ENCODE measurements at places on chromosomes 3 and 15. TPM values are rescaled to one million over a fixed set of nuclear protein-coding genes. Genes with fewer than 3 reads are reported as not detected.

- H3K27me3 ChIP-seq: no peaks in the 10 kb centered on the region
- no peak for DNase-seq
- H3K4me1 ChIP-seq: peaks cover 4% of the 10 kb centered on the region
- H3K4me3 ChIP-seq: no peak overlapping the region
- peaks cover 7% of the 10 kb centered on the region for H3K36me3 ChIP-seq
These were observed 19.3 kb upstream of the ANXA2 start for GRCh38 chr15:60417112-60417511.

DNA sequence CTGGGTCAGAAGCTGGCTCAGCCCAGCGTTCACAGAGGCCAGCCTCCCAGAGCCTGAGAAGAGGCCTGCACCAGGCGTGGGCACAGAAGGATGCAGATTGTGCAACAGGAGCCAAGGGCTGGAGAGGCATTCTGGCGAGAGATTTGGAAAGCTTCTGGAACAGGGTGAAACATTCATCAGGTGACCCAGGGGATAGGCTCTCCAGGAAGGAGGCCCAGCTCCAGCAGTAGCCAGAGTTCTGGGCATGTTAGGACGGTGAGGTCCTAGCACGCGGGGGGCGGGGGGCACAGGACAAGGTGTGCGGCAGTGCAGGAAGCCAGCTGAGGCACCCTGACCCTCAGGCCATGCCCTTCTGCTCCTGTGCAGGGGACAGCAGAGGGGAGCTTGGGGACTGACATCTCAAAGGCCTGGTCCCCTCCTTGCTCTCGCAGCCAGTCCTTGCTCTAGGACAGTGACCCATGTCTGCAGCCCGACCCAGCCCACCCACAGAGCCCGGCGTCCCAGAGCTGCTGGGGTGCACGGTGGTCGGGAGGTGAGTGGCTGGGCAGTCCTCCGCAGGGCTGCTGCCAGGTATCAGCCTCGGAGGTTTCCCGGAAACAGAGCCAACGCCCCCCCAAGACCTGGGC, 111.7 kb upstream of the KLF13 start:
- no peak overlapping the region for H3K4me3 ChIP-seq
- no peak for DNase-seq
- no peaks in the 10 kb centered on the region for H3K4me1 ChIP-seq
- peaks cover 65% of the 10 kb centered on the region for H3K27me3 ChIP-seq
- no peaks in the 10 kb centered on the region for H3K36me3 ChIP-seq
- H3K27ac ChIP-seq: no peak overlapping the region

DNA sequence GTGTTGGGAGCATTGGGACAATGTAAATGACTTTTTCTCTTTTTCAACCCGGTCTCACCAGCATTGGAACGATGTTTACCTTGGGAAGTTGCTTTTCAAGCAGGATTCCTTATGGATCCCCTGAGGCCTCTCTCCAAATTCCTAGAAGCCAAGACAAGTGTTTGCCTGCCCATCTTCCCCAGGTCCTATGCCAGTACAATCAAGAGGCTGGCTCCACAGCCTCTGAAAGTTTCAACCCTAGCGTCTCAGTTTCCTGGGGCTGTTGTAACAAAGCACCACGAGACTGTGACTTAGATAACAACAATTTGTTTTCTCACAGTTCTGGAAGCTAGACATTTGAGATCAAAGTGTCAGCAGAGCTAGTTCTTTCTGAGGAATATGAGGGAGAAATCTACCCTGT, 347.2 kb upstream of the UMPS start:
- no peaks in the 10 kb centered on the region for H3K4me1 ChIP-seq
- no peak for DNase-seq
- H3K4me3 ChIP-seq: no peak overlapping the region
- no peaks in the 10 kb centered on the region for H3K27me3 ChIP-seq

- no peaks in the 10 kb centered on the region for H3K27me3 ChIP-seq
- peak overlapping the region; percentile 84 for H3K27ac ChIP-seq
- no peaks in the 10 kb centered on the region for H3K36me3 ChIP-seq
- DNase-seq: no peak
These were observed 43.9 kb downstream of the MEIS2 start for GRCh38 chr15:37056177-37057121.

DNA sequence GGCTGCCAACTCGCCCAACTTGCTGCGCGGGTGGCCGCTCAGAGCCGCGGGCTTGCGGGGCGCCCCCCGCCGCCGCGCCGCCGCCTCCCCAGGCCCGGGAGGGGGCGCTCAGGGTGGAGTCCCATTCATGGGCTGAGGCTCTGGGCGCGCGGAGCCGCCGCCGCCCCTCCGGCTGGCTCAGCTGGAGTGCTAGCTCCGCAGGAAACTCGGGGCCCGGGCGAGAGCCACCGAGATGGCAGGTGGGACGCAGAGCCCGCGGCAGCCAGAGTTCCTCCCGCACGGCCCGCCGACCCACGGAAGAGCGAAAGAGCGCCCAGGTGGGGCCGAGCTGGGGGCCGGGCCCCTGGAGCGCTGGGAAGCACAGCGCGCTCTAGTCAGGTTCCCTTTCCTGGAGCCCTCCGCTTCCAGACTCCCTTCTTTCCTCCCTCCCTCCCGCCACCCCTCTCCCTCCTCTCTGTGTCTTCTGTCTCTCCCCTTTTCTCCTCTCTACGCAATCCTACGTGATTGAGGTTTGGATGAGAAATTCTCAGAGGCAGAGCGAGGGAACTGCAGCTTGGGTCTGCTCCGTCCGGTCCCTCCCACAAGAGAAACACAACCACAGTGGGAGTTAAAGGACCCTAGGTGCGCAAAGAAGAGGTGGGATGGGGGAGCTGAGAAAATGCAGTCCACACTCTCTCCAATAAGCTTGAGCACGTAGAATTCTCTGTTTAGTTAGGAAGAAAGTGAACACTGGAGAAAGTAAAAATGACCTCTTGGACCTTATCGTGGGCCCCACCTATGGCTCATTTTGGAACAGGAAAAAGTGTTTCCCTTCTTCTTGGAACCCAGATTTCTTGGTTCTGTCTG, 317.3 kb downstream of the FGF12 start:
- H3K4me1 ChIP-seq: peaks cover 8% of the 10 kb centered on the region
- no peaks in the 10 kb centered on the region for H3K36me3 ChIP-seq
- peaks cover 36% of the 10 kb centered on the region for H3K27me3 ChIP-seq
- H3K4me3 ChIP-seq: peak overlapping the region; percentile 91
- H3K27ac ChIP-seq: no peak overlapping the region

TMEM158 gene
- total RNA-seq: 0.34 TPM

TRPM1 gene
- not detected for total RNA-seq

SHF gene
- total RNA-seq: 26.8 TPM

- no peaks in the 10 kb centered on the region for H3K27me3 ChIP-seq
- H3K4me3 ChIP-seq: no peak overlapping the region
These were observed 332.5 kb upstream of the TPRG1 start for GRCh38 chr3:188839187-188839695.

GRCh38 chr15:62569460-62570404, 404.6 kb upstream of the C2CD4B start:
- DNase-seq: no peak
- no peak overlapping the region for H3K4me3 ChIP-seq
- no peaks in the 10 kb centered on the region for H3K27me3 ChIP-seq

CCR5 gene
- not detected for total RNA-seq

USP50 gene
- 1.6 TPM for total RNA-seq

DNA sequence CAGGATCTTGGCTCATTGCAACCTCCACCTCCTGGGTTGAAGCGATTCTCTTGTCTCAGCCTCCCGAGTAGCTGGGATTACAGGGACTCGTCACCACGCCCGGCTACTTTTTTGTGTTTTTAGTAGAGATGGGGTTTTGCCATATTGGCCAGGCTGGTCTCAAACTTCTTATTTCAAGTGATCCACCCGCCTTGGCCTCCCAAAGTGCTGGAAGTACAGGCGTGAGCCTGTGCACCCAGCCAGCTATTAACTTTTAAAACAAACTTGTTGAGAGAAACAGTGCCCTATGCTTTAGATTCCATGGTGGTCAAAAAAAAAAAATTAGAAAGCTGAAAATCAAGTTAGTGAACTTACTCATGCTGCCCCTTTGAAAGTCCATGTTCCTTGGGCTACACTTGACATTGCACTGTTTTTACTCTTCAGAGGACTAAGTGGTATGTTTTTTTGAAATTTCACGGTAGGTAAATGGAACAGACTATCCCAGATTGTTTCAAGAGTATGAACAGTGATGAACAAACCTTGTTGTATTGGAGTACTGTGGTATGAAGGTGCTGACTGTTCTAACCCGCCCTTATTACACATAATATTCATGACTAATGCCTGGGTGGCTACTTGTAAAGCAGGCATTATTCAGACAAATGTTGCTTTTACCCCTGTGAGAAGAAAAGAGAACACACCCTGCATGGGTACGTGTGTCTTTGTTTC, 206.9 kb downstream of the KLHL25 start:
- peaks cover 88% of the 10 kb centered on the region for H3K36me3 ChIP-seq
- H3K27ac ChIP-seq: no peak overlapping the region
- H3K27me3 ChIP-seq: no peaks in the 10 kb centered on the region
- H3K4me1 ChIP-seq: no peaks in the 10 kb centered on the region
- H3K4me3 ChIP-seq: no peak overlapping the region
- DNase-seq: no peak

GRCh38 chr15:93997071-93997658, 234.2 kb upstream of the MCTP2 start:
- DNase-seq: no peak
- H3K4me1 ChIP-seq: peaks cover 4% of the 10 kb centered on the region
- H3K27ac ChIP-seq: no peak overlapping the region
- no peak overlapping the region for H3K4me3 ChIP-seq
- peaks cover 4% of the 10 kb centered on the region for H3K27me3 ChIP-seq

CMTM8 gene
- total RNA-seq: 7.0 TPM

BFSP2 gene
- total RNA-seq: not detected

DNA sequence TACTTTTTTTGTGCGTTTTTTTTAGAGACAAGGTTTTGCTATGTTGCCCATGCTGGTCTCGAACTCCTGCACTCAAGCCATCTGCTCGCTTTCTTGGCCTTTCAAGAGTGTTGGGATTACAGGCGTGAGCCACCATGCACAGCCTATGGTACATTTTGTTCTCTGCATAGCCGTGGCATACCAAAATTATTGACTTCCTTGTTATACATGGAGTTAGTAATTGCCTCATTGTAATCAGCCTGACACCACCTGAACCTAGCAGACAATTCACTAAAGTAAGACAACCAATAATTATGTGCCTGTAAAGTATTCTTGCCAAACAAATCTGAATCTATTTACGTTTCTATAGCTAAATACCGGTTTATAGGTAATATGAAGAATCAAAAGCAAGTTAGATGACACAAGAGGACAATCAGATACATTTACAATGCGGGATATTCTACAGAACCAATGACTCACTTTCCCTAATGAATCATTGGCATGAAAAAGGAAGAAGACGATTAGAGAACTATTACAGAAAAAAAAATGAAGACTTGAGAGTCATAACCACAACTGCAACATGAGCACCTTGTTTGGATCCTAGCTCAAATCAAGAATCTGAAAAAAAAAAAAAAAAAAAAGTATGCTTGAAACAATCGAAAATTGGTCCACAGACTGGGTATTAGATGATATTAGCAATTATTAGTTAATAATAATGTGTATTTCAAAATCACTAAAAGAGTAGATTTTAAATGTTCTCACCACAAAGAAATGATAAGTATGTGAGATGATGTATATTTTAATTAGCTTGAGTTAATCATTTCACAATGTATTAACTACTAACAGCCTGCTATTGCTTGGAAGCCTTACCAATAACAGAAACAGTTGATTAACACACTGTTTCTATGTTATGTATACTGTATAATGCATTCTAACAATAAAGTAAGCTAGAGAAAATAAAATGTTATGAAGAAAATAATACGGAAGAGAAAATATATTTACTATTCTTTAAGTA, 7.1 kb downstream of the GUCA1C start:
- DNase-seq: no peak
- no peaks in the 10 kb centered on the region for H3K36me3 ChIP-seq
- no peaks in the 10 kb centered on the region for H3K27me3 ChIP-seq
- no peaks in the 10 kb centered on the region for H3K4me1 ChIP-seq

RAF1 gene
- total RNA-seq: 95.4 TPM

SLC12A8 gene
- total RNA-seq: 14.9 TPM

DNA sequence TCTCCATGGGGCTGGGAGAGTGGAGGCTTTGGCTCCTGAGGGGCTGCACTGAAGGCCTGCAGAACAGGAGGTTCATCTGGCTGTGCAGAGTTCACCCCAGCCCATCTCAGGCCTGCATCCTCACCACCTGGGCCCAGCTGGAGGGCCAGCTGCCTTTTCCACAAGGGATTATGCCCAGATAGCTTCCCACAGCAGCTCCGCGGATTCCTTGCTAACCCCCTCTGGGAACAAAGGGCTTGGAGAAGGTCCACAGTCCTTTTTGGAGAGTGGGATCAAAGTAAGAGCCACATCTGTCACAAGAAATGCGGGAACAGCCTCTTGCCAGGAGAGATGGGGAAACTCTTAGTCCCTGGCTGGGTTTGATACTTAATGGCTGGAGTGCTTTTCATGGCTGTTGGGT, 164.7 kb upstream of the RGMA start:
- H3K4me1 ChIP-seq: no peaks in the 10 kb centered on the region
- no peaks in the 10 kb centered on the region for H3K27me3 ChIP-seq
- DNase-seq: no peak
- H3K4me3 ChIP-seq: no peak overlapping the region
- H3K36me3 ChIP-seq: no peaks in the 10 kb centered on the region
- no peak overlapping the region for H3K27ac ChIP-seq

- no peak overlapping the region for H3K27ac ChIP-seq
- H3K4me3 ChIP-seq: no peak overlapping the region
- no peaks in the 10 kb centered on the region for H3K27me3 ChIP-seq
- no peaks in the 10 kb centered on the region for H3K4me1 ChIP-seq
- no peak for DNase-seq
These were observed 30.8 kb upstream of the MAP3K13 start for GRCh38 chr3:185332026-185332735.

SI gene
- total RNA-seq: not detected

NPAP1 gene
- total RNA-seq: 0.18 TPM

TUSC2 gene
- total RNA-seq: 29.3 TPM

DNA sequence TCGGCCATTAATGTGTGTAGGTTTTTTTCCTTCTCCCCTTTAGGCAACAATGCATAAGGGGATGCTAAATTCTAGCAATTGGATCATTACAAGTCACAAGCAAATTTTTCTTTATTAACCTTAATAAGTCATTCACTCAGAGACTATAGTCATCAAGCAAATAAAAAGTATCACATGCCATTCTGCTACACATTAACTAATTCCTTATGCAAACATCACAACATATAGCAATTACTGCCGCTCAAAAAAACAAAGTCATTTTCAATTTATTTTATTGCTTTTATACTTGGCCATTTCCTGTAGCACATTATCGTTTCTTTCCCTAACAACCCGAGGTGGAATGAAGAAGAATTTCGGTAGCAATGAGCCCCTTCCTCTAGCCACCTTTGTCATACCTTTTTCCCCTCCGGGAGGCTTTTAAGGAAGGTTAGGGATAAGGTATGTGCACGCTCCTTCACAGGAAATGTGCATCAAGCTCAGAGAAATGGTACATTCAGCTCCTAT, 421.2 kb downstream of the TIGIT start:
- no peaks in the 10 kb centered on the region for H3K4me1 ChIP-seq
- no peaks in the 10 kb centered on the region for H3K36me3 ChIP-seq
- DNase-seq: no peak
- H3K4me3 ChIP-seq: no peak overlapping the region
- H3K27ac ChIP-seq: no peak overlapping the region
- no peaks in the 10 kb centered on the region for H3K27me3 ChIP-seq

- H3K27me3 ChIP-seq: no peaks in the 10 kb centered on the region
- no peak for DNase-seq
- H3K4me3 ChIP-seq: no peak overlapping the region
- peak overlapping the region; percentile 68 for H3K27ac ChIP-seq
These were observed 50.6 kb upstream of the TBC1D23 start for GRCh38 chr3:100209948-100210771.

Data from endodermal cell (in vitro differentiated cells).